ENCODE measurements at places on chromosomes 16 and 17. TPM values are rescaled to one million over a fixed set of nuclear protein-coding genes. Genes with fewer than 3 reads are reported as not detected.
A peak's percentile ranks its signal among the peaks of the same experiment; 100 is the strongest.

The TLCD3B gene
- total RNA-seq, result 0.24 TPM

The CACNB1 gene
- 2.9 TPM for total RNA-seq

The RPA1 gene
- total RNA-seq, result 33.9 TPM

The NTN1 gene
- 2.0 TPM for total RNA-seq

The B3GNT9 gene
- total RNA-seq, result 1.3 TPM

The MGAT5B gene
- total RNA-seq, result 0.09 TPM

The SRL gene
- total RNA-seq, result 1.4 TPM

The CLEC18C gene
- 0.05 TPM for total RNA-seq

The DCTN5 gene
- 34.8 TPM for total RNA-seq

The MED31 gene
- total RNA-seq, result 19.7 TPM

DNA sequence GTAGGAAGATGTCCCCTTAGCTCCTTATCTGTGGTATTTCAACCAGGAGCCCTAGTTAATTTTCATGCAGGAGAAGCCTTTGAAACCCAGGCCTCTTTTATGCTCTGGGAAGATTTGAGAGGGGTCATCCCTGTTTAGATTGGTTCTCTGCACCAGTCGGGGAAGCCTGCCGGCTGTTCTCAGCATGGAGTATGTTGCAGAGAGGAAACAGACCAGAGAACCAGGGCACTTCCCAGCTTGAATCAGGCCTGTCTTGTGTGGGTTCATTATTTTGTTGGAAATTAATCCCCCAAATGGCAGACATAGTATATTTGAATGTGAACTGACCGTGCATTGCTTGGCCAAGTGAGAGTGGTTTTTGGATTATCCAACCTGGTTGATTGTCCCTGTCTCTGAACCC, 1082.1 kb upstream of the RBFOX1 start:
- H3K4me3 ChIP-seq, result no peak overlapping the region
- H3K27me3 ChIP-seq, result no peaks in the 10 kb centered on the region
- H3K4me1 ChIP-seq, result no peaks in the 10 kb centered on the region
- no peak overlapping the region for H3K27ac ChIP-seq
- no peaks in the 10 kb centered on the region for H3K36me3 ChIP-seq

DNA sequence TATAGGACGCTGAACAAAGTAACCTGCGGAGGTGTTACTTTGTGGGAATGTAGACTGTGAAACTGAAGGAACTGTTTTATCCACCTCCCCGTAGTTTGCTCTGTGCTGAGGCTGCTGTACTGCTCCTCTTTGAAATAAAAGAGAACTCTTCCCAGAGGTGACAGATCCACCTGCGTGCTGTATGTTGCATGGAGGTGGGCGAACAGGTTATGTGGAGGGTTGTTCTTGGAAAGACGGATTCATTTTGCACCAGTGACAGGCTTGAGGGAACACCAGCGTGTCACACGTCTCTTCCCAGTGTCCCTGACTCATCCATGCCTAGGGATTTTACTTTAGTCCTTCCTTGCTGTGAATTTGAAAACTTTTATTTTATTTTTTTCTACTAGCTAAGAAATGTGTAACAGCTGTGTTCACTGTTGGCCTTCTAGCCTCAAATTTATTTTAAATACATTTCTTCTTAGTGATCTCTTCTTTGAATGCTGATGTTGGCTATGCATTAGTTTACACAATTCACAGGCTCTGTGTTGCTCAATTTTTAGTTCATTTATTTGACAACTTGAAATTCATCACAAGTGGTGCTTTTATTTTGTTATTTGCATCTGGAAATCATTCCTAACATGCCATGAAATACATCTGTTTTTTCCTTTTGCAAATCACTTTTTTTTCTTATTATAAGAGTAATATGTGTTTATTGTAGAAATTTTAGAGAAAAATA, 512.4 kb downstream of the CDH13 start:
- no peak for DNase-seq
- H3K4me3 ChIP-seq, result no peak overlapping the region
- H3K27ac ChIP-seq, result no peak overlapping the region

GRCh38 chr17:69607162-69607834, 192.8 kb downstream of the MAP2K6 start:
- no peak overlapping the region for H3K4me3 ChIP-seq
- H3K27ac ChIP-seq, result no peak overlapping the region
- H3K27me3 ChIP-seq, result no peaks in the 10 kb centered on the region
- peaks cover 40% of the 10 kb centered on the region for H3K4me1 ChIP-seq

GRCh38 chr17:16131593-16131992, 83.7 kb downstream of the NCOR1 start:
- DNase-seq, result no peak
- no peak overlapping the region for H3K27ac ChIP-seq
- H3K36me3 ChIP-seq, result peaks cover 46% of the 10 kb centered on the region
- no peaks in the 10 kb centered on the region for H3K27me3 ChIP-seq
- no peak overlapping the region for H3K4me3 ChIP-seq

- H3K4me1 ChIP-seq, result peaks cover 2% of the 10 kb centered on the region
- DNase-seq, result no peak
- H3K27me3 ChIP-seq, result peaks cover 74% of the 10 kb centered on the region
- no peak overlapping the region for H3K4me3 ChIP-seq
Observed at GRCh38 chr17:36934144-36934691, 3.1 kb upstream of the LHX1 start.

- H3K27me3 ChIP-seq, result no peaks in the 10 kb centered on the region
- H3K4me3 ChIP-seq, result no peak overlapping the region
- no peak overlapping the region for H3K27ac ChIP-seq
- no peak for DNase-seq
- H3K36me3 ChIP-seq, result peaks cover 73% of the 10 kb centered on the region
Observed at GRCh38 chr17:81576621-81577277, 24.6 kb upstream of the FAAP100 start.

DNA sequence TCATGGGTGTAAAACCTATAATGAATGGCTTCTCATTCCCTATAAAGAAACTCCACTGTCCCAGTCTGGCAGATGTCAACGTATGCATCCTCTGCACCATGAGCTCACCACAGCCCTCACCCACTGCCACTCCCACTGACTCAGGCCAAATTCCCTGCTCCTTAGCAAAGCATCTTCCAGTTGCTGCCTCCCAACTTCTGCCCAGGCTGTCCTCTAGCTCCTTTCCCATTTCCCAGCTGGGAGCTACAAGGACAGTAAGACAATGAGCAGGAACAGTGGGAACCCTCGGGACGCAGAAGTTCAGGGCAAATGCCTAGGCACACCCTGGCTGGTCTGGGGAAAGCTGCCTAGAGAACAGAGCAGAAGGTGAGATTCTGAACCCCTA, 9.1 kb upstream of the THAP11 start:
- H3K27ac ChIP-seq, result no peak overlapping the region
- peak overlapping the region; percentile 78 for H3K4me3 ChIP-seq
- H3K4me1 ChIP-seq, result peaks cover 12% of the 10 kb centered on the region
- H3K36me3 ChIP-seq, result peaks cover 40% of the 10 kb centered on the region
- H3K27me3 ChIP-seq, result no peaks in the 10 kb centered on the region

DNA sequence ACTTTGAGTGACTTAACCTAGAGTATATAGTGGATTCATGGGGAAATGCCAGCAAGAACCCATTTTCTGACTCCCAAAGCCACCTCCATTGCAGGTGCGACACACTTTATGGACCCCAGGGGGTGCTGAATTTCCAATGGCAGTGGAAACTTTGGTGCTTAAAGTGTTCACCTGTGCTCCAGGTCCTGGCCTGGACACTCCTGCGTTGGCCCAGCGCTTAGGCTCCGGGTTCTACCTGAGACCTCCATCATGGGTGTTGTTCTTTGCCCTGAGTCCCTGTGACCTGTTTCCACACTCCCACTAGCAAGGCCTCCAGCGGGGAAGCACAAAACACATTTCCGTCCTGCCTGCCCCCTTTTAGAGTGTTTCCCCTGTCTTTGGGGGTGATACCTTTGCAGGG, 3.0 kb downstream of the CCNF start:
- H3K36me3 ChIP-seq, result peaks cover 41% of the 10 kb centered on the region
- H3K4me1 ChIP-seq, result peaks cover 7% of the 10 kb centered on the region
- no peak for DNase-seq
- H3K27ac ChIP-seq, result no peak overlapping the region
- H3K4me3 ChIP-seq, result no peak overlapping the region

- DNase-seq, result no peak
- H3K4me1 ChIP-seq, result no peaks in the 10 kb centered on the region
- no peaks in the 10 kb centered on the region for H3K27me3 ChIP-seq
- no peak overlapping the region for H3K4me3 ChIP-seq
Observed at GRCh38 chr17:222172-222571, 40.7 kb upstream of the DOC2B start.

- H3K27ac ChIP-seq, result no peak overlapping the region
- DNase-seq, result no peak
- H3K4me3 ChIP-seq, result no peak overlapping the region
- no peaks in the 10 kb centered on the region for H3K27me3 ChIP-seq
Observed at GRCh38 chr17:20954794-20955193, 88.0 kb downstream of the USP22 start.

- peaks cover 5% of the 10 kb centered on the region for H3K27me3 ChIP-seq
- H3K4me1 ChIP-seq, result no peaks in the 10 kb centered on the region
- no peak for DNase-seq
- H3K4me3 ChIP-seq, result no peak overlapping the region
Observed at GRCh38 chr16:85984947-85985451, 86.0 kb downstream of the IRF8 start.

DNA sequence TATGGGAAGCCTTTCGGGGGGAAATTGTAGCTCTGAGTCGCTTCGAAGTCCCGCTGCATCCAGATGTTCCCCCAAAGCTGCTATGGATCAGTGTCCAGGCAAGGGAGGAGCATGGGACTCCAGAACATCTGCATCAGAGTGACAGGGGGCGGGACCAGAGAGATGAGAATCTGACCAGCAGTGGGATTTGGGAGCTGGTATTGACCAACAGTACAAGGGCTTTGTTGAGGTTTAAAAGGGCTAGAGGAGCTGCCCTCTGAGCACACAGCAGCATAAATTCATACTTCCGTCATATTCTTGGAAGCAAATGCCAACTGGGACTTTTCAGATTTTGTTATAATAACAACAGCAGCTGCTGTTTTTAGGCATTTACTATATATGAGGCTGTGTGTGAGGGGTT, 10.6 kb downstream of the RBFOX1 start:
- H3K4me3 ChIP-seq, result no peak overlapping the region
- no peaks in the 10 kb centered on the region for H3K36me3 ChIP-seq
- H3K27ac ChIP-seq, result no peak overlapping the region
- H3K27me3 ChIP-seq, result no peaks in the 10 kb centered on the region

DNA sequence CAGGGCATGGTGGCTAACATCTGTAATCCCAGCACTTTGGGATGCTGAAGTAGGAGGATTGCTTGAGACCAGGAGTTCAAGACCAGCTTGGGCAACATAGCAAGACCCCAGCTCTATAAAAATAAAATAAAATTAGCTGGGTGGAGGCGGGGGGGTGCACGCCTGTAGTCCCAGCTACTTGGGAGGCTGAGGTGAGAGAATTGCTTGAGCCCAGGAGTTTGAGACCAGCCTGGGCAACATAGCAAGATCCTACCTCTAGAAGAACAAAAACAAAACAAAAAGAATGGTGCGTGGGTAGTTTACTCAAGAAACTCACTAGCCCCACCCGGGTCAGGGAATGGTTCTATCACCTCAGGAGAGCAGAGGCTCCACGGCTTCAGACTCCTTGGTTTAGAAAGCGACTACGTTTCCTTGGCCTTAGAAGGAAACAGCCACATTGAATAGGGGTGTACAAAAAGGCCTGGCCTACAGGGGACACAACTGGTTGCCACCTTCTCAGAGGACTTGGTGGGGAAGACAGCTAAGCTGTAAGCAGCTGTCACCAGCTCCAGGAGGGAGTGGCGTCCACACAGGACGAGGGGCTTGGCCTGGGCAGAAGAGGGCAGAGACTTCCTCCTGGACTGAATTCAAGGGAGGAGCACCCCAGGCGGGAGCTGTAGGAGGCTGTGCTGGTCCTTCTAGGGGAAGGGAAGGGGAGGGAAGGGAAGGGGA, 716 bp downstream of the TK1 start:
- H3K27me3 ChIP-seq, result no peaks in the 10 kb centered on the region
- peaks cover 9% of the 10 kb centered on the region for H3K36me3 ChIP-seq
- H3K4me1 ChIP-seq, result peaks cover 39% of the 10 kb centered on the region

- H3K27me3 ChIP-seq, result no peaks in the 10 kb centered on the region
- no peak overlapping the region for H3K27ac ChIP-seq
- H3K36me3 ChIP-seq, result peaks cover 60% of the 10 kb centered on the region
- no peak overlapping the region for H3K4me3 ChIP-seq
Observed at GRCh38 chr16:67449336-67449735, 18.4 kb downstream of the HSD11B2 start.

DNA sequence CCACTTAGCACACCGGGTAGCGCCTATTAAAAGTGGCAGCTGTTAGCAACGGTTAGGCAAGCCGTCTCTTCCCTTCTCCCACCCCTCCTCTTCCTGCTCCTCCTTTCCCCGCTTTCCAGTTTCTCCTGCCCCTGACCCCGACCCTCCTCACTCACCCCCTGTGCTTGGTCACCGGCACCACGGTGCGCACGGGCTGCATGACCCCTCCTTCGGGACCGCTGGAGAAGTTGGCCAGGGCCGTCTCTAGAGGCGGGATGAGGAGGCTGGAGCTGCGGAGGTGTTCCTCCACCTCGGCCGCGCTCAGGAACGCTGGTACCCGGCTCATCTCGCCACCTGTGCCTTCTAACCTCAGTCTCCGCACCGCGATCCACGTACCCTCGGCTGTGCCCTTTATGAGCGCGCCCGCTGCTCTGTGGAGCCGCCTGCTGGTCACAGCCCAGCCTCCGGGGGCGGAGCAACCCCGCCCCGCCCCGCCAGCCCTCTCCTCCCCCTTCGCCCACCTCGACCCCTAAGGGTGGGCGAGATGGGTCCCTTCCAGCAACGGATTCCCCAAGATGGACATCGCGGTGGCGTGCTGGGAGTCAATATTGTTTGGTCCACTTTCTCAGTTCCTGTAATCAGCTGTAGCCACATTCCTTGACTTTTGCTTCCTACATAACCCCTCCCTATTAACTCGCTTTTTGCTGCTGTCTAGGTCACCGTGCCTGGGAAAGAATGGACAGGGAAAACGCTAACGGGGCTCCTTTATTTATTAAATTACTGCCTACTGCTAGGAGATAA, at the start of gene CRYM:
Gene CRYM (minus strand): TSS at position 364 of the 780 bp plus-strand sequence. CDS start 39 bp downstream, at position 325.
- H3K4me1 ChIP-seq, result no peaks in the 10 kb centered on the region
- no peaks in the 10 kb centered on the region for H3K36me3 ChIP-seq

DNA sequence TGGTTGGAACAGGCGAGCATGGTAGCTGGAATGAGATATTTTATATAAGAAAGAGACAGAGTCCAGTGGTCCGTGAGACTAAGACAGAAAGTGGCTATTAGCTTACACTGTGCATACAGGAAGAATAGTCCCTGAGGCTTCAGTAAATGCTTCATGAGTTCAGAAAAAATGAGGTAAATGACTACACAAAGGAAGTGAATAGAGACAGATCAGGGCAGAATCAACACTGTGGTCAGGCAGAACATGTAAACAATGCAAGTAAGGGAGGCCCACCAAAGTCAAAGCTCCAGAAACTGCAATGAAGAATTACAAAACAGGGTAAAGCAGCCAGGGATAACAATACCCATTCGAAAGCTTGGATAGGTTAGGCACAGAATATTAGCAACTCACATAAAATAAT, 4.8 kb downstream of the ABCA10 start:
- H3K4me1 ChIP-seq, result peaks cover 5% of the 10 kb centered on the region
- H3K4me3 ChIP-seq, result no peak overlapping the region
- H3K27me3 ChIP-seq, result no peaks in the 10 kb centered on the region
- no peaks in the 10 kb centered on the region for H3K36me3 ChIP-seq
- peak overlapping the region; percentile 20 for H3K27ac ChIP-seq
